Endothelial cell (in vitro differentiated cells): ENCODE measurements at places on chromosomes 12 and 14. TPM values are rescaled to one million over a fixed set of nuclear protein-coding genes. Genes with fewer than 3 reads are reported as not detected.

The LTB4R2 gene
- 13.3 TPM for total RNA-seq

The FAIM2 gene
- total RNA-seq, result not detected

DNA sequence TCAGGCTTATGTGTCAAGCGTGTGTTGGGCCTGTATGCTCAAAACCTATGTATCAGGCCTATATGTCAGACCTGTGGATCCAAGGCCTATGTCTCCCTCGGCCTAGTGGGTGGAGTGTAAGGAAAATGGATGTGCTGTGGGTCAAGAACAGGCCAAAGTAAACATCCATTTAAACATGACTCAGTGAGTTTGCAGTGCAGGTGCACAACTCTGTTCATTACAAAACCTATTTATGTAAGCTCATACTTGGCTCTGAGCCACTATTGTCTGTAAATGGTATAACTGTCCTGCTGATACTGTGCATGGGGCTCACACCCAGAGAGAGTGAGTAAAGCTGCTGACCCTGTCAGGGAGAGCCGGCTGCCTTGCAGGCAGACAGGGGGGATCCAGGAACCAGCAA lies 249.7 kb upstream of the AVPR1A start:
- DNase-seq, result no peak

- DNase-seq, result no peak
Measured at GRCh38 chr14:105089746-105090492, 24.7 kb upstream of the GPR132 start.

The GPR132 gene
- not detected for total RNA-seq

DNA sequence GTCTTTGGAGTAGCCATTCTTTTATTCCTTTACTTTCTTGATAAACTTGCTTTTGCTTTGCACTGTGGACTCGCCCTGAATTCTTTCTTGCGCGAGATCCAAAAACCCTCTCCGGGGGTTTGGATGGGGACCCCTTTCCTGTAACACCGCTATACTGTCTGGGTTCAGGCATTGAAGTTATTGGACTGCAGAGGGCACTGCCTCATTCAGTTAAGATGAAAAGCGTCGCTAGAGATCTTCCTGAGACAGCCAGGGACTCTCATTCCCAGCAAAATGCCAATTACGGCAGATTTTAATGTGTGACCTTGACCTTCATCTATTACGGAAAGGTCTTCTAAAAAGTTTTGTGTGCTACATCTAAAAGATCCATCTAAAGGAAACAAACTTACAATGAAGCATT lies 17.3 kb upstream of the RIMKLB start:
- no peak for DNase-seq

The CLEC2D gene
- 18.9 TPM for total RNA-seq

- no peak for DNase-seq
Measured at GRCh38 chr14:101834397-101834796, 72.9 kb downstream of the PPP2R5C start.

The IFI27L1 gene
- total RNA-seq, result 33.5 TPM

The CCDC175 gene
- not detected for total RNA-seq

The ASPG gene
- 1.2 TPM for total RNA-seq

DNA sequence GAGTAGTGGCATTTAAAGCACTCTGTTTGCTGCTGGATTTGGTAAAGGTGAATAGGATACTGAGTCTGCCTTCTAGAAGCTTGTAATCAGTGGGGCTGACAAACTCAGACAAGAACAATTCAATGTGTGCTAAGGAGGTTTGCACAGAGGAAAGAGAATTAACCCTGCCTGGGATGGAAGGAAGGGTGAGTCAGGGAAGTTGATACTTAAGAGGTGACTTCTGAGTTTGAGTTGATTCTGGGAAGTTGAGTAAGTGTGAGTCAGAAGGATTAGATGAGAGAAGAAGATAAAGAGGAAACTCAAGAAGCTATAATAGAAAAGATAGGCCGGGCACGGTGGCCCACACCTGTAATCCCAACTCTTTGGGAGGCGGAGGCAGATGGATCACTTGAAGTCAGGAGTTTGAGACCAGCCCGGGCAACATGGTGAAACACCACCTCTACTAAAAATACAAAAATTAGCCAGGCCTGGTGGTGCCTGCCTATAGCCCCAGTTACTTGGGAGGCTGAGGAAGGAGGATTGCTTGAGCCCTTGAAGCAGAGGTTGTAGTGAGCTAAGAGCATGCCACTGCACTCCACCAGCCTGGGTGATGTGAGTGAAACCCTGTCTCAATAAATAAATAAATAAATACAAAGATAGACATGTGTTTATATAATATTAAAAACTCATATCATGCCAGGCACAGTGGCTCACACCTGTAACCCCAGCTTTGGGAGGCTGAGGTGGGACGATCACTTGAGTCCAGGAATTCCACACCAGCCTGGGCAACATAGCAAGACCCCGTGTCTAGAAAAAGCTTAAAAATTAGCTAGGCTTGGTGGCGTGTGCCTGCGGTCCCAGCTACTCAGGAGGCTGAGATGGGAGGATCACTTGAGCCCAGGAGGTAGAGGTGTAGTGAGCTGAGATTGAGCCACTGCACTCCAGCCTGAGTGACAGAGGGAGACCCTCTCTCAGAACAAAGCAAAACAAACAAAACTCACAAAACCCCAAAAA lies 126.8 kb upstream of the CPM start:
- DNase-seq, result no peak

DNA sequence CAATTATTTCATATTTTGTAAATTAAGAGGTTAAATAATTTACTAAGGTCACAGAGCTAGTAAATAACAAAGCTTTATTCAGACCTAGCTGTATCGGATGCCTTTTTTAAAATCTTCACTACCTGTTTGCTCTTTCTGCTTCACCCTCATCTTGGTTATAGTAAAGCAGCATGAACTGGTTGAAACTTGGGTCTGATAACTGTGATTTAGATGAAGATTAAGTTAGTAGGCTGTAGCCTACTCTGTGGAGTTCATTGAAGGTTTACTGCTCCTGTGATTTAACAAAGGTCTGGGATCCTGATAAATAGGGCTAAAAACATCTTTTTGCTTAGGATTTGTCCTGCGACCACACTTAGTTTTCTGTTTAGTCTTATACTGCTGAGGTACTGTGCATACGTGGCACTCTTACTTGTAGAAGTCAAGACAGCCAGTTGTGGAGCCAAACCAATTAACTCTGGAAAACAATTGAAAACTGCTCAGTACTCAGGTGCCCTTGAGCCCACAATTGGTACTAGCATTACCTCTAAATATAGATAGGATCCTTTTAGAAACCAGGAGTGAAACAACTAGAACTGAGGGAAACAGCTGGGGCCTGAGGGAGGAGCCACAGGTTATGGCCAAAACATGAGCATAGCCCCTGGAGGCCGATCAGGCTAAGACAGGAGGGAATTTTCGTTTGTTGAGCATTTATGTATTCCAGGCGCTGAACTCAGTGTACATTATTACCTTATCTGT lies 2.3 kb downstream of the SPATS2 start:
- DNase-seq, result peak; percentile 41

DNA sequence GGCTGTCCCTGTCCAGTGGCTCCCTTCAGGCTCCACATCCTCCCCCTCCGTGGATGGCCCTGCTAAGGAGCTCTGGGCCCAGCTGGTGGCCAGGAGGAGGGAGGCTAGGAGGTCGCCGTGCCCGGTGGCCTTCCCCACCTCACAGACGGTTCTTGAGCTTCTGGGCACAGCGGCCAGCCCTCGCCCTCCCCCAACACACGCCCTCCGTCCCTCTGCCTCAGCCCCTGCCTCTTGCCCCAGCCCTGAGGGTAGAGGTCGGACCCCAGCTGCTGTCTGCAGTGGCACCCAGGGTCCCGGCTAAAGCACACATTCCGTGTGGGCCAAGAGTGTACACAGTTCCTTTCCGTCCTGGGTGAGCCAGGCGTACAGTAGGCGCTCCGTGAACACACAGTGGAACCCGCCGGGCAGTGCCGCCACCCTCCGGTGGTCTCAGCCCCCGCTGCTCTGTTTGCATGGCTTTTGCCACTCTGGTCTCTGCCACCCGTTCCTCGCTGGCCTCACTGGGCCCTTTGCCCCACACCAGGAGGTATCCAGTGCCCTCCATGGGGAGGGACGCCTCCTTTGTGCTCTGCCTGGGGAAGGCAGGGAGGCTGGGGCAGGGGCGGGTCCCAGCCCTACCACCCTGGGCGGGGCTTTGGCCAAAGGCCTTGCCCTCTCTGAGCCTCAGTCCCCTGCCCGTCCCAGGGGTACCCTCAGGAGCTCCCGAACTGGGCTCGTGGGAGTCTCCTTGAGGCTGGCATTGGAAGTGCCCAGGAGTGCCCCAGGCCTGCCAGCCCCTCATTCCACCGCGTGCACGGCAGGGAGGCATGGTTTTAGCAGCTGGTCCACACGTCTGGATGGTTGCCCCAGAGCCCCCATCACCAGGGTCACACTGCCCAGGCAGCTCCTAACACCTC lies 13.0 kb downstream of the TRMT61A start:
- no peak for DNase-seq

The NR1H4 gene
- total RNA-seq, result not detected

GRCh38 chr14:47150267-47150666 lies 498.7 kb upstream of the RPL10L start:
- DNase-seq, result no peak

- no peak for DNase-seq
Measured at GRCh38 chr12:104928036-104928745, 29.9 kb downstream of the SLC41A2 start.

The ZC2HC1C gene
- total RNA-seq, result 1.6 TPM

- DNase-seq, result no peak
Measured at GRCh38 chr12:93974252-93974651, 174.1 kb upstream of the PLXNC1 start.

The TAS2R46 gene
- 0.82 TPM for total RNA-seq

- DNase-seq, result no peak
Measured at GRCh38 chr12:20361416-20361815, 6.9 kb upstream of the PDE3A start.

DNA sequence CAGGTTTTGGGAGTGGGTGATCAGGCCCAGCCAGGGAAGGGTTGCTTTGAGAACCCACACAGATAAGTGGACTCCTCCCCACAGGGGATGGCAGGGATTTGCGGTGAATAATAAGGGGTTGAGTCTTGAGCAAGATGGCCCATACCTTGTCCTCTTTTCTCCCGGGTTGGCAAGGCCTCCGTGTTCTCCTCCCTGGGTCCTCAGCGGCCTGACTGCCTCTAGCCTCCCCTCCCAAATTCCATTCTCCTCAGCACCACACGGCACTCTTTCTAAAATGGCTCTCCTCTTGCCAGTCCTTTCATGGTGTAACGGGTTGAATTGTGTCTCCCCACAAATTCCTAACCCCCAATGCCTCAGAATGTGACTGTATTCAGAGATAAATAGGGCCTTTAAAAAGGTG lies 70.0 kb downstream of the CHST11 start:
- DNase-seq, result no peak

DNA sequence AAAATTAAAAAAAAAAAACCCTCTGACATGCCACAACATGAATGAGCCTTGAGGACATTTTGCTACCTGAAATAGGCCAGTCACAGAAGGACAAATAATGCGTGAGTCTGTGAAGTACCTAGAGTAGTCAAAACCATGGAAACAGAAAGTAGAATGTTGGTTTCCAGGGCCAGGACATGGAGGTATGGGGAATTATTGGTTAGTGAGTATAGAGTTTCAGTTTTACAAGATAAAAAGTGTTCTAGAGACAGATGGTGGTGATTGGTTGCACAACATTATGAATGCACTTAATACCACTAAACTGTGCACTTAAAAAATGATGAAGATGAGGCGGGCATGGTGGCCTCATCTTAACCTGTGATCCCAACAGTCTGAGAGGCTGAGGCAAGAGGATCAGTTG lies 47.6 kb upstream of the ZFP36L1 start:
- DNase-seq, result no peak

DNA sequence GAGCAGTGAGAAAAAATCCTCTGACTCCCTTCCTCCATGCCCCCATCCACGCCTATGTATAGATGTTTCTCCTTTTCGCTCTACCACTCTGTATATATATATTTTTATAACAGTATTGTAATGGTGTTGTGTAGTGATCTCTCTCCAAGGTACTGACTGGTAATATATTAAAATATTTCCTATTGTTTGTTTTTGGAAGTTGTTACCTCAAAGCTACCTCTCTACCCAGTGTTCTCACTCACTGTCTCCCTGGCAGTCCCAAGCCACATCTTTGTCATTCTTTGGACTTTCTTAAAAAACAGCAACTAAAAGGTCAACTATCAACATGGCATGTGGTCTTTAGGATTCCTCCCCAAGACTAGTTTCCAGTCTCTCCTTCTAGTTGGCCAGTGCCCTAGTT lies 15.7 kb upstream of the RMST start:
- no peak for DNase-seq

The C12orf43 gene
- total RNA-seq, result 20.2 TPM

The TSPAN8 gene
- not detected for total RNA-seq

DNA sequence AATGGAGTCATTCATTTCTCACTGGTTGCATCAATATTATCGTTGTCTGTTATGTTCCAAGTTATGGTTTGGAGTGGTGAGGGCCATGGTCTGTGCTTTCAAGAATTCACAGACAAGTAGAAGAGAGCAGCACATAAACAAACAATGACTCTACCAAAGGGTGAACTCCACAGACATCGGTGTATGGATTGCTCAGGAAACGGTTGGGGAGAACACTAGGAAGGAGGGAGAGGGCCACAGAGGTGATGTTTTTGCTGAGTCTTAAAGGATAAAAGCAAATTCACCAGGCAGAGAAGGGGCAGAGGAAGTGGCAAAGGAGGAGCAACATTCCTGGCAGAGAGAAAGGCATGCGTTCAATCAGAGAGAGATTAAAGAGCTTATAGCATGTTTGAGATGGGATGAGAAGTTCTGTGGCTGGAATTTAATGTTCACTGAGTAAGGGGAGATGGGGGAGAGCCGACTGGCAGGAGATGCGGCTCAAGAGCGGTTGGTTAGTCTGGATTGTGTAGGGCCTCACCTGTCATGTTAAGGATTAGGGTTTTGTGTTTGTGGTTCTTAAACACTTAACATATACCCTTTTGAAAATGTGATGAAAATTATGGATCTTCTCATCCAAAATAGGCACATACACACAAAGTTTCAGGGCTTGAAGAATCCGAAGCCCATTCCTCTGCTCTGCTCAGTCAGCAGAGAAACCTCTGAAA lies 42.3 kb upstream of the FRMD6 start:
- DNase-seq, result no peak
